Liver (tissue), 10 donors: ENCODE measurements at places on chromosomes 16 and 17. TPM values are rescaled to one million over a fixed set of nuclear protein-coding genes. Genes with fewer than 3 reads are reported as not detected.

ENPP7 gene
- total RNA-seq: 1.7 TPM

TBC1D26 gene
- not detected for total RNA-seq

MRPL27 gene
- total RNA-seq: 25.9 TPM

SLC35G6 gene
- not detected for total RNA-seq

SLC13A2 gene
- 0.47 TPM for total RNA-seq

TUFM gene
- 96.0 TPM for total RNA-seq

GINS2 gene
- 0.17 TPM for total RNA-seq

MT1G gene
- 152 TPM for total RNA-seq

CACNG1 gene
- not detected for total RNA-seq

GRCh38 chr16:11085916-11086315 lies 141.6 kb downstream of the CLEC16A start:
- DNase-seq: no peak

DNA sequence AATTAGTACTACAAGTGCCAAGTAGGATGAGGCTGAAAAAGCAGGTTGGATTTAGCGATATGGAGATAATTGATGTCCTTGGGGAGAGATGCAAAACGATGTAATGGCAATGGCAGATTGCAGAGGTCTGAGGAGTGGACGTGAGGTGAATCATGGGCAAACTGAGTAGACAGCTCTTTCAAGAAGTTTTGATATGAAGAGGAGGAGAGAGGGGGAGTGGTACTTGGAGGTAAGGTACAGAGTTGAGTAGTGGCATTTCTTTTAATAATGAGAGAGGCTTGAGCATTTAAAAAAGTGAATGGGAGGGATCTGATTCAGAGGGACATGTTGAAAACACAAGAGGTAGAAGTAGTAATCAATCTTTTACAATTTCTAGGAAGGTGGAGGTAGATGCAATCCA lies 17.7 kb upstream of the VPS4A start:
- DNase-seq: no peak

DNA sequence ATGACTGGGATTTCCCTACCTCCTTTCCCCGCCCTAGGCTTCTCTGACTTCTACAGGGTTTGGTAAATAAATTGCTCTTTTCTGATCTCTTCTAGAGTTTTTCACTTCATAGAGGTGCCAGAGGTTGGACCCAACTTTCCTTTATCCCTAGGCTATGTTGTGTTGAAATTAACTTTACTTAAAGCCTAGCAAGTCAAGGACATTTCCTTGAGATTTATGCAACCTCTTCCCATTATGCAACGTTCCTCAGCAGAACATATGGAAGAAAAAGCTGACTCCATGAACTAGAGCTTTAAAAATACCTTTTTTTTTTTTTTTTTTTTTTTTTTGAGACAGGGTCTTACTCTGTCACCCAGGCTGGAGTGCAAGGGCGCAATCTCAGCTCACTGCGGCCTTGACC lies 15.5 kb downstream of the MPO start:
- DNase-seq: no peak

- no peak for DNase-seq
Observed at GRCh38 chr17:72411124-72411563, 290.3 kb downstream of the SOX9 start.

DNA sequence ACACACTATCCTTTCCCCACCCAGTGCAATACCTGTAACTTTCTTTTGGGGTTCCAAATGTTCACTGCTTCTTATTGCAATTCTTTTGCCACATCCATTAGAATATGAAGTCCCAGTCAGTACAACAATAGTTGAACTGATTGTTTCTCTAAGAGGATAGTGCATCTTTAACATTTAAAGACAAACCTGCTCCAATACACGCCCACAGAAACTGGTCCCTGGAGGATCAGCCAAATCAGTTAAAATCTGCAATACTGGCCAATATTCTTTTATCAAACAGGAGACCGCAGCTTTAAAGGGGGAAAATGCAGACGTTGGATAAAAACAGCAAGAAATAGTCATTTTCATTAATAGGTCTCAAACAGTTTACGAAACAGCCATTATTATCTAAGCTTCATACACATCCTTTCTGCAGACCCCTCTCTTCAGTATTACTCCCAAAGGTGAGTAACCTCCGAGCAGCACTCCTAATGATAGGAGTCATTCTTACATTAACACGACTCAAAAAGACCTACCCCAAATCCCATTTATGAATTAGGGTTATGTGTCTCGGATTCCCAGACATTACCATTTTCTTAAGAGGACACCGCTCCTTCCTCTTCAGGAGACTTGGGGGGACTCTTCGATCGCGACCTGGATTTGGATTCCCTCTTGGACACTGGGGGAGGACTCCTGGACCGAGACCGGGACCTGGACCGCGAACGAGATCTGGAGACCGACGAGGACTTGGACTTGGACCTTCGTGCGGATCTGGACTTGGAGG lies 1.4 kb downstream of the SRSF2 start:
- no peak for DNase-seq

DNA sequence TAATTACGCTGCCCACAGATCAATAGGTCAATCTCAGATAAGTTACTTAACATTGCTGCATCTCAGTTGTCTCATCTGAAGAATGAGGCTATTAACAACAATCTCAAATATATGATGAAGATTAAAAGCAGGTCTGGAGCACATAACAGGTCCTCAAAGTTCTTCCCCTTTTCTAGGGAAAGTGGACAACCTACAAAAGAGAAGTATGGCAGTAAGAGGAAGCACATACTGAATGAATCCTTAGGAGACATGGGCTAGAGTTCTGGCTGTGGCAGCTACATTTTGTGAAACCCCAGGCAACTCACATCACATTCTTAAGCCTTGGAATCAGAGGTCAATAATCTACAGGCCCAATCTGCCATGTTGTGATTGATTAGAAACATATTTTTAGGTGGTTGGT lies 180.6 kb downstream of the PCTP start:
- no peak for DNase-seq

DNA sequence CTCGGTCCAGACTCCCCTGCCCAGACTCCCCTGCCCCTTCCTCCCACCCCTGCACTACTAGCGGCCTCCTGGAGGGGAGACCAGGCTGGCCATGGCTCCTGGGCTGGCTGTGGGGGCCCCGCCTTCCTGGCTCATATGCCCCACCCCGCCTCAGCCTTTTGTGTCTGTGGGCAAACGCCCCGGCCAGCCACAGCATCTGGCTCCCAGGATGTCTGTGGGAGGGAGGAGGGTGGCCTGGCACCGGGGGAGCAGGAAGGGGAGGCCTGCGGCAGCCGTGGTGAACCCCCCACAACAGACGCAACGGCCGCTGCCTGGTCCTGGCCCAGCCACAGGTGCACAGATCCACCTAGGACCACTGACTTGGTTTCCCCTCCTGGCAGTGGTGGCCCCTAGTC lies 32.9 kb downstream of the BAHCC1 start:
- no peak for DNase-seq

- DNase-seq: no peak
Observed at GRCh38 chr17:46190763-46191162, 2.5 kb downstream of the KANSL1 start.

- no peak for DNase-seq
Observed at GRCh38 chr16:69619514-69619913, 53.7 kb downstream of the NFAT5 start.

DNA sequence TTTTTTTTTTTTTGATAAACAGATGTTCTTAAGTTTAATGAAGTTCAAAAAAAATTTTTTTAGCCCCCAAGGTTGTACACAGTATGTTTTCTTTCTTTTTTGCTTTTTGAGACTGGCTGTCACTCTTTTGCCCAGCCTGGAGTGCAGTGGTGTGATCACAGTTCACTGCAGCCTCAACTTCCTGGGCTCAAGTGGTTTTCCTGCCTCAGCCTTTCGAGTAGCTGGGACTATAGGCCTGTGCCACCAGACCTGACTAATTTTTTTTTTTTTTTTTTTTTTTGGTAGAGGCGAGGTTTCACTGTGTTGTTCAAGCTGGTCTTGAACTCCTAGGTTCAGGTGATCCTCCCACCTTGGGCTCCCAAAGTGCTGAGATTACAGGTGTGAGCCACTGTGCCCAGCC lies 12.8 kb downstream of the ITGAE start:
- DNase-seq: no peak

DNA sequence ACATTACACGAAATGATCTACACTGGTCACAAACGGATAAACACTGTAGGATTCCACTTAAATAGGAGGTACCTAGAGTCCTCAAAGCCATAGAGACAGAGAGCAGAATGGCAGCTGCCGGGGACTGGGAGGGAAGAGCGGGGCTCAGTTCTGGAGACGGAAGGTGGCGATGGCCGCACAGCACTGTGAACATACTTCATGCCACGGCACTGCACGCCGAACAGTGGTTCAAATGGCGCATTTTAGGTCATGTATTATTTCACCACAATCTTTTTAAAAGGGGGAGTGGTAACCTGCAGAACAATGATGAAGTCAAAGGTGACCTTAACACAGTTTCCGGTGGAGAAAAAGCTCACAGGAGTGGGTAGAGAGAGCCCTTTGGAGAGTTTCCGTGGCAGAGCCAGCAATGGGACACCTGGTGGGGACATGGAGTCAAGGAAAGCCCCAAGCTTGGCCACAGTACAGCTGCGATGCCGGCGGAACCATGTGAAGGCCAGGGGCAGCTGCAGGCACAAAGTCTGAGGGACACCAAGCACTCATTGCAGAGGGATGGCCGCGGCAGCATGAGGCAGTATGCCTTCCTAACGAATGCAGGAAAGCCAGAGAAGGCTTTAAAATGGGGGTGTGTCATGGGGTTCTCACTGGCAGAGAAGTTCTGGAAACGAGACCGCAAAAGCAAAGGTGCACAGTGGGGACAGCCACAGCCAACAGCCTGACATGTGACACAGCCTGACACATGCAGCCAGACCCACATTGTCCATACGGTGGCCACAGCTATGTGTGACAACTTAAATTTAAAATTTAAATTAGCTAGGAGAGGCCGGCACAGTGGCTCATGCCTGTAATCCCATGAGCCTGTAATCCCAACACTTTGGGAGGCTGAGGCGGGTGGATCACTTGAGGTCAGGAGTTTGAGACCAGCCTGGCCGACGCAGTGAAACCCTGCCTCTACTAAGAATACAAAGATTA lies 7.3 kb downstream of the FLCN start:
- DNase-seq: no peak

DNA sequence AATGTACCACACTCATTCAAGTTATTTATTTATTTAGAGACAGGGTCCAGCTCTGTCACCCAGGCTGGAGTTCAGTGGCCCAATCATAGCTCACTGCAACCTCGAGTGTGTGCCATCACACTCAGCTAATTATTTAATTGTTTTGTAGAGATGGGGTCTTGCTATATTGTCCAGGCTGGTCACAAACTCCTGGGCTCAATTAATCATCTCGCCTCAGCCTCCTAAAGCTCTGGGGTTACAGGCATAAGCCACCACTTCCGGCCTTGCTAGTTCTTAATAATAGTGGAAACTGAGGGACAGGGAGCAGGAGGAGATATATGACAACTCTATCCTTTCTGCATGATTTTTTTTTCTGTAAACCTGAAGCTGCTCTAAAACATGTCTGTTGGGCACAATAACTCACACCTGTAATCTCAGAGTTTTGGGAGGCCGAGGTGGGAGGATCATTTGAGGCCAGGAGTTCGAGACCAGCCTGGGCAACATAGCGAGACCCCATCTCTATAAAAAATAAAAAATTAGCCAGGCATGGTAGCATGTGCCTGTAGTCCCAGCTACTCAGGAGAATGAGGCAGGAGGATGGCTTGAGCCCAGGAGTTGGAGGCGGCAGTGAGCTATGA lies 11.7 kb upstream of the EXOC7 start:
- DNase-seq: no peak

DNA sequence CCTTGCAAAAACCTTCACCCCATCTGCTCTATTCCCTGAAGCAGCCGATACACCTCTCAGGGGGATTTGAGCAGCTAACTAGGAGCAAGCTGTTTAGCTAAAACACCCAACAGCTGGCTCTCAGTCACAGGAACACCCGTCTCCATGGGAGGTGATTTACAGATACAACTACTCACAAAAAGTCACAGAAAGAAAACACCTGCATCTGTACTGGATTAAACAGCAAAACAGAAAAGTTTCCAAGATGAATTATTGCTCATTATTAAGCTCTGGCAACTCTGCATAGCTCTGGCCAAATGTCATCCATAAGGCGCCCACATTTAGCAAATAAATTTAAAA lies 22.3 kb downstream of the GJC1 start:
- DNase-seq: no peak

- DNase-seq: no peak
Observed at GRCh38 chr17:78438694-78439325, 60.4 kb downstream of the PGS1 start.

DNA sequence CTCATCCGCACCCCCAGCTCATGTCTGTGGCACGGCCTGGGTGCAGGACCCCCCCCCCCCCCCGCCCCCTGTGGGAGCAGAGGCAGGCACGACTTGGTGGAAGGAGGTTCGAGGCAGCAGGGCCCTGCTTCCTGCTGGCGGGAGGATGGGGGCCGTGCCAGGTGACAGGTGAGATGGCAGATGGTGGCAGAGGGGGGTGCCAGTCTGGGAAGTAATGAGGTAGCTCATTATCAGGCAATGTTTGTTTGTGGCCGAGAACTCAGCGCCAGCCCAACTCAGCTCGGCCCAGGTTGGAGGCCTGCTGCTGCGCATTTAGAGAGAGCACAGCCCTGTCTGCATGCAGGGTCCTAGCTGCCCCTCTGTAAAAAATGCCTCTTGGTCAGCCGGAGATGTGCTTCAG lies 40.1 kb upstream of the JPH3 start:
- DNase-seq: no peak
